Stimulated activated CD8-positive, alpha-beta memory T cell treated with anti-CD3 and anti-CD28 coated beads, Interleukin-2, amount 100 ng/mL, for 48 hours (primary cell): ENCODE measurements at places on chromosomes 7 and 10.
A peak's percentile ranks its signal among the peaks of the same experiment; 100 is the strongest.

DNA sequence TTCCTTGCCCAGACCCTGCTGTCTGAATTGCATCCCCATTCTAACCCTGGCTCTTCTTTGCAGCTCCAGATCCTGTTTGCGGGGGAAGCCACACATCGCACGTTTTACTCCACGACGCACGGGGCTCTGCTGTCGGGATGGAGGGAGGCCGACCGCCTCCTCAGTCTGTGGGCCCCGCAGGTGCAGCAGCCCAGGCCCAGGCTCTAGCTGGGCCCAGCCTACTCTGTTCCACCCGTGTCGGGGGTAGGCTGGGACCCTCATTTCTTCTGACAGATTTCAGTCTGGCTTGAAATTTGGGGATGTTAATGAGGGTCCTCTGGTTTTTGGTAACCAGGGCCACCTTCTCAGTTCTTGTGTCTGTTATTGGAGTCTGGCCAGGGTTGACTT is 2.7 kb upstream of the MTG1 start:
- no peak for DNase-seq

DNA sequence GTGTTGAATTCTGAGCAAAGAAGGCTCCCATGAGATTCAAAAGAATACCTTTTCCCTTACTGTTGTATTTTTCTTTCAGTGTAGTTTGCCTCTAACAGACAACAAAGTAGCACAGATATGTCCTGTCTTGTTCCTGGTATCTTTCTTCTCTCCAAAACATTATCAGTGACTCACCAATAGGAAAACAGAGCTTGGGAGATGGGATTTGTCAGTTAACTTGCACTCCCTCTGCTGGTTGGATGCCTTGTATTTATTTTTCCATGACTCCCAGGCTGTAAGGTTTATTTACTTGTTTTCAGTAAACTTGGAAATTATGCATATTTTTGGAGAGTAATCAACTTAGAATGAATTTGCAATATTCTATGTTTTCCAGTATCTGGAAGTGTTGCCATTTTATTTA is 129.7 kb downstream of the SAMD9 start:
- DNase-seq, result no peak

- DNase-seq, result no peak
Measured at GRCh38 chr10:99234791-99235657, 628 bp downstream of the HPSE2 start.

- no peak for DNase-seq
Measured at GRCh38 chr7:91796122-91796521, 84.4 kb downstream of the MTERF1 start.

GRCh38 chr10:75497997-75498883 is 66.8 kb downstream of the LRMDA start:
- no peak for DNase-seq

- no peak for DNase-seq
Measured at GRCh38 chr7:26151096-26151495, 902 bp upstream of the NFE2L3 start.

GRCh38 chr10:91621483-91622113 is 11.3 kb downstream of the PPP1R3C start:
- no peak for DNase-seq

- peak; percentile 69 for DNase-seq
Measured at GRCh38 chr10:119103903-119104653, at the start of gene DENND10. Gene DENND10 (plus strand): TSS chr10:119104113. CDS start chr10:119104143, 30 bp downstream.

DNA sequence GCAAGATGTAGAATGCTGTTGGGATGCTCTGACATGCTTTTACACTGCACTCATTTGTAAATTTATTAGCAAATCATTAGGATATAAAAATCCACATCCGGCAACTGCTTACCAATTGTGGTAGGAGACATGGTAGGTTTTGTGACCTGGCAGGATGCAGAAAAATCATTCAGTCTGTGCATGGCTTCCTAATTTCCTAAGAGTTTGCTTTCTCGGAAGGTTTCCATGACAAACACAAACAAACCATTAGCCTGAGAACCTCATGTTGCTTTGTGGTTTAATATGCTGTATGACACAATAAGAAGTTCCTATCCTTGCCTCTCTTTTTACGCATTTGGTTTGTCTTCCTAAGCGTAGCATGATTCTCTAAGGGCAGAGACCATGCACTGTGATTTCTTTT is 14.7 kb upstream of the LMBR1 start:
- no peak for DNase-seq

GRCh38 chr7:66837007-66837406 is 84.0 kb upstream of the TMEM248 start:
- DNase-seq, result peak; percentile 38

DNA sequence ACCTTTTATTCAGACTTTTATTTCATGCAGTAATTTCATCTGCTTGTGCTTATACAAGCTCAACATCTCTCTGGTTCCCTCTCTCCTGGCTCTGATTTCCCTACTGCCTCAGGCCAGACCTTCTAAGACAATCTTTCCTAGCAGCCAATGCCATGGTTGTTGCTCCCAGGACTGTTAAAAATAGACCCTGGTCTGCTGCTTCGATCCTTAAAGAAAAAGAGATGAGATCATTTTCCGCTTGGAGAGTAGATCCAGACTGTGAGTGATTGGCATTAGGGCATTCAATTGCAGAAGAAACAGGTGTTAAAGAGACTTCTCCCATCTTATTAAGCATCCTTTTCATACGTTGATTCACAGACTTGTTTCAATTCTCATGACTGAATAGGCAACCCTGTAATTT is 68.4 kb upstream of the ITGB1 start:
- no peak for DNase-seq

GRCh38 chr7:116924741-116925140 is 28.6 kb upstream of the ST7 start:
- no peak for DNase-seq
